ENCODE measurements at places on chromosomes 5 and 9.

- no peak for DNase-seq
Observed at GRCh38 chr5:170219615-170220014, 13.2 kb upstream of the C5orf58 start.

DNA sequence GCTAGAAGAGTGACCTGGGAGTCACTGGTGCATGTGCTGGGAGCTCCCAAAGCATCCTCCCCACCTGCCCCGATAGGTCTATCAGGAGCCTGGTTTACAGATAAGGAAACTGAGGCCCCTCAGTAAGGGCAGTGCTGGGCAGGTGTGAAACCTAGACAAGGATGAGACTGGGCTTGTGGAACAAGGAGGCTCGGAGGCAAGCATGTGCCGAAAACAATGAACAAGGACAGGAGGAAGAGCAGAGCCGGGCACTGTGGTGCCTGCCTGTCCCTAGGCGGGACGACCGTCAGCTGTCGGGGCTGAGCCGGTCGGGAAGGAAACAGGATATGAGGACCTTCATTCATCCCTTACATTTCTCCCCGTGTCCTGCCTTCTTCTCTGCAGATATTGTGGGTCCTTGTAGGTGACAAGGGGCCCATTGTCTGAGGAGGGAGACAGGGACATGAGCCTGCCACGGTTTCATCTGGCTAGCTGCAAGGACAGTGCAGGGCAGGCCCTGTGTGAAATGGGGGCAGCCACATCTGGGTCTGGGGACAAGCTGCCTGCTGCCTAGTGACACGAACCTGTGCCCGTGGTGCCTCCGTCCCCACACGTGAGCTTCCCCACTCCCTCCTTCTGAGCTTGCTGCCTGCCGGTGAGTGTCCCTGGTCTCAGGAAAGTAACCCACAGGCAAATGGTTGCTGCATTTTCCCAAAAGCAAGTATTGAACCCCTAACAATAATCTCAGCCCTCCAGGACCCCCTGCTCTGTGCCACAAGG lies 18.6 kb downstream of the FGD3 start:
- no peak for DNase-seq

GRCh38 chr5:77847814-77848290 lies 71.7 kb upstream of the TBCA start:
- no peak for DNase-seq

- DNase-seq = peak; percentile 27
Observed at GRCh38 chr9:36074870-36075532, 38.3 kb downstream of the RECK start.

- DNase-seq = no peak
Observed at GRCh38 chr9:111250875-111251842, 78.9 kb downstream of the OR2K2 start.

DNA sequence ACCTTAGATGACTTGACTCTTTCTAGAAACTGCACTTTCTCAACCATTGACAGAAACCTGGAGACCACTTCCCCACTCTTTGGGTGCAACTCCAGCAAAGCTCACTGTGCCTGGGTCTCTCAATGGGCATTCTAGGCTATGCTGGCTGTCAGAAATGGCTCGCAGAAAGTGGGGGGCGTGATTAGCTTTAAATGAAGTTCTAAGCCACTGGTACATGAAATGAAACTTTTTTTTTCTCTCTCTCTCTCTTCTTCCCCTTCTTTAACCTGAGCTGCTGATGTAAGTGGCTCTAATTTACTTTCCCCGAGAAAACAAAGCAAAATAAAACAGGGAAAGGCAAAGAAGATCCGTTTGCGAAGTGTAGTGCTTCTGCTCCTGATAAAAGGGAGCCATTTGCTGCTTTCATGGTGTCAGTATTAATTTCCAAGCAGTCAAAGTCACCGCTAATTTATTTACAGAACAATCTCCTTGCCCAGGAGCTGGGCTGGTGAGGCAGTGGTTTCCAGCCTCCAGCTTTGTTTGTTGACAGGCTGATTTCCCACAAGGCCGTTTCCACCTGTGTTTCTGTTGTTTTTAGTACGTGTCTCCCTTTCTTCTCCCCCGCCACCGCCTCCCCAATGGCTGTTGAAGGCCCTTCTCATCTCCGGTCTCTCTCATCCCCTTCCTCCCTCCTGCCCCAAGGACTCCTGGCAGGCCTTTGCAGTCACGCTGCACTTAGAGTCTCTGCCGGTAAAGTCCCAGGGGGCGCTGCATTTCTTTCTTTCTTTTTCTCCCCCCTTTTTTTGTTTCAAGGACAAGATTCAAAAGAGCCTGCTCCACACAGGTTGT lies 422.9 kb downstream of the EBF1 start:
- DNase-seq = no peak

- DNase-seq = no peak
Observed at GRCh38 chr9:126338945-126339344, 12.3 kb downstream of the MVB12B start.

- peak; percentile 60 for DNase-seq
Observed at GRCh38 chr9:98929895-98930341, 13.8 kb upstream of the COL15A1 start.

DNA sequence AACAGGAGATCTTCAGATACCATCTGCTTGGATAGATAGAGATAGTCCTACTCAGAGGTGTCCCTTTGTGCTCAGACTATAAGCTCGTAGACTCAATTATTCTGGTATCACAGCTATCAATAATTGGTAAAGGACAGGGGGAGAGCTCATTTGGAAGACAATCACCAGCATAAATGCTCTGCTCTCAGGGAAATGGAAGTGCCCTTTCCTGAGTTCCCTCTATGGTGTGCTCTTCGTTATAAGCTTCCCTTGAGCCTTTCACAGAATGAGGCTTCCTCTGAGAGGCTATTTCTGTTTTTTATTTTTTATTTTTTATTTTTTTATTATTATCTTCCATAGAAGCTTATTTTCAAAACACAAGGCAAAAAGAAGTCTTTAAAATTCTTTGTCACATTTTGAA lies 1155.7 kb upstream of the DMAC1 start:
- DNase-seq = no peak

GRCh38 chr5:44935871-44936270 lies 127.1 kb downstream of the MRPS30 start:
- DNase-seq = no peak

All from erythroblast (primary cell).